ENCODE measurements at places on chromosomes 12 and 14. TPM values are rescaled to one million over a fixed set of nuclear protein-coding genes. Genes with fewer than 3 reads are reported as not detected.

MAP1LC3B2 gene
- total RNA-seq: 0.19 TPM

METTL17 gene
- total RNA-seq: 32.8 TPM

HSPA2 gene
- total RNA-seq: 7.0 TPM

CDCA3 gene
- 24.0 TPM for total RNA-seq

TAS2R50 gene
- 2.3 TPM for total RNA-seq

ABCC9 gene
- total RNA-seq: 0.05 TPM

MLF2 gene
- total RNA-seq: 161 TPM

COQ6 gene
- 28.8 TPM for total RNA-seq

DAO gene
- not detected for total RNA-seq

RAD9B gene
- total RNA-seq: 1.2 TPM

Data from dermis blood vessel endothelial cell (primary cell).